ENCODE measurements at places on chromosomes 16 and 17. TPM values are rescaled to one million over a fixed set of nuclear protein-coding genes. Genes with fewer than 3 reads are reported as not detected.

The CDYL2 gene
- total RNA-seq: 6.3 TPM

The MILR1 gene
- 14.6 TPM for total RNA-seq

The SLC5A10 gene
- not detected for total RNA-seq

The SLC16A6 gene
- 0.25 TPM for total RNA-seq

The VMP1 gene
- 98.5 TPM for total RNA-seq

The CD300LB gene
- not detected for total RNA-seq

The KCNJ12 gene
- 2.1 TPM for total RNA-seq

The SLFN12L gene
- total RNA-seq: 1.2 TPM

The TRIM72 gene
- total RNA-seq: not detected

GRCh38 chr17:80018917-80019651 lies 16.6 kb downstream of the TBC1D16 start:
- DNase-seq: peak; percentile 60

DNA sequence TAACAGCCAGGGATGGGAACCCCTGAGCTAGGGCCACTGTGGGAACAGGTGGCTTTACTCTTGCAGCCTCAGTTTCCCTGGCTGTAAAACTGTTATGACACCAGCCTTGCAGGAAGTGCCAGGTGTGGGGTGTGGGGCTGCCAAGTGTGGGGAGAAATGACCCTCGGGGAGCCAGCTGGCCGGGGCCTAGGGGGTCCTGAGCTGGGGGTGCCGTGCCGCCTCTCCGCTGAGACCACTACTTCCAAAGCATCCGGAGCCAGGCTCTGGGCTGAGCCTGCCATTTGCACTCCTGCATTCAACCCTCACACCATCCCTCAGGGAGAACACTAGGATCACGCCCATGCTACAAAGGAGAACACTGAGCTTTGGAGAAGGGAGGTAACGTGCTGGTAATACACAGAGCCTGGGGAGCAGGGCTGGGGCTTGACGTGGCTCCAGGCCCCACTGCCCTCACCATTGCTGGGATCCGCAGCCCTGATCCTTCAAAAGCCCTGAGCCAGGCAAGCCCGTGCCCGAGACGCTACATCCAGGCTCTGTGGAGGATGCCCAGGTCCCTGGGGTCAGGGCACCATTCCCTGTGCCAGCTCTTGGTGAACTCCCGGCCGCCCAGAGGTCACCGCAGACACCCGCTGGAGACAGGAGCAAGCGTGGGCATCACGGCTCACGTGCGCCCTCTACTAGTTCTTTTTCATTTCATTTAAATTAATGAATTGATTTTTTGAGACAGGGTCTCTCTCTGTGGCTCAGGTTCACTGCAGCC lies 28.8 kb upstream of the GINS2 start:
- peak; percentile 64 for DNase-seq

- no peak for DNase-seq
Measured at GRCh38 chr17:40485851-40486521, 15.4 kb downstream of the TNS4 start.

DNA sequence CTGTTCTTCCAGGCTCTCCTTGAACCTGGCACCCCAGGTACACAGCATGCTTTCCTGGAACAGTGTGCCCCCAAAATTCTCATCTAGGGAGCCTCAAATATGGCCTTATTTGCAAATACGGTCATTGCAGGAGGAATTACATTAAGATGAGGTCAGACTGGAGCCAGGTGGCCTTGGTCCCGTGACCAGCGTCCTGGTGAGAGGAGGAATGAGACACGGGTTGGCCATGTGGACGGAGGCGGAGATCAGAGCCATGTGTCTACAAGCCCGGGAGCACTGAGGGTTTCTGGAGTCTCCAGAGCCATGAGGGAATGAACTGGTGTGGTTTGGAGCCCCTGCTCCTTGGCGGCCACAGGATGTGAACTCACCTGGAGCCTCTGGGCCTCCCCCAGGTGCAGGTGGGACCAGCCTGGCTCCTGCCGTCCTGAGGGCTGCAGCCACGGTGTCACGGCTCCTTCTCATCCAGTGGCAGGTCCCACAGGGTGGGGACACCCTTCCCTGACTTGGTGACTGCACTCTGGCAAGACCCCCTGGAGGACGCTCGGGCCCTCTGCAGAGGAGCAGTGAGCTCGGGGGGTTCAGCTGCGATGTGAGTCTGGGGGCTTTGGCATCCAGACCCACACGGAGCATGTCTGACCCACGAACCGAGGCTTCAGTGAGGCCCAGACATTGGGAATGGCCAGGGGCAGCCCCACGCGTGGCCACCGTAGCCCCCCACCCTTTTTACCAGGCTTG lies 21.8 kb upstream of the GNG13 start:
- DNase-seq: no peak

- DNase-seq: no peak
Measured at GRCh38 chr16:66538910-66539309, 11.0 kb downstream of the TK2 start.

- peak; percentile 30 for DNase-seq
Measured at GRCh38 chr16:88331989-88332920, 50.5 kb upstream of the ZNF469 start.

DNA sequence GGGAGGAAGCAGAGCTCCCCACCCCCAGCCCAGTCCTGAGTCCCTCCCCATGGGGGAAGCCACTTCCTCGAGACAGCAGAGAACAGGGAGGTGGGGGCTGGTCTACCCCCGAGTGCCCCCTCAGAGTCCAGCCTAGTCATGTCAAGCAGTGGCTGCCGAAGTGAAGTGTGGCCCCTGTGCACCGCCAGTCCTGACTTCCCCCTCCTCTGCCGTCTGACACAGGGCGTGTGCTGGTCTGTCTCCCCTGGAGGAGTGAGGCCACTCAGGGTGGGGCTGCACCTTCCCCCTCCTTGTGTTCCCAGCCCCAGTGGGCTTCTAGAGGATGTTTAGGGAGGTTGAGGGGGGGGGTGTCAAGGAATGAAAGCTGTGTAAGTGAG lies 46.9 kb downstream of the MRC2 start:
- no peak for DNase-seq

DNA sequence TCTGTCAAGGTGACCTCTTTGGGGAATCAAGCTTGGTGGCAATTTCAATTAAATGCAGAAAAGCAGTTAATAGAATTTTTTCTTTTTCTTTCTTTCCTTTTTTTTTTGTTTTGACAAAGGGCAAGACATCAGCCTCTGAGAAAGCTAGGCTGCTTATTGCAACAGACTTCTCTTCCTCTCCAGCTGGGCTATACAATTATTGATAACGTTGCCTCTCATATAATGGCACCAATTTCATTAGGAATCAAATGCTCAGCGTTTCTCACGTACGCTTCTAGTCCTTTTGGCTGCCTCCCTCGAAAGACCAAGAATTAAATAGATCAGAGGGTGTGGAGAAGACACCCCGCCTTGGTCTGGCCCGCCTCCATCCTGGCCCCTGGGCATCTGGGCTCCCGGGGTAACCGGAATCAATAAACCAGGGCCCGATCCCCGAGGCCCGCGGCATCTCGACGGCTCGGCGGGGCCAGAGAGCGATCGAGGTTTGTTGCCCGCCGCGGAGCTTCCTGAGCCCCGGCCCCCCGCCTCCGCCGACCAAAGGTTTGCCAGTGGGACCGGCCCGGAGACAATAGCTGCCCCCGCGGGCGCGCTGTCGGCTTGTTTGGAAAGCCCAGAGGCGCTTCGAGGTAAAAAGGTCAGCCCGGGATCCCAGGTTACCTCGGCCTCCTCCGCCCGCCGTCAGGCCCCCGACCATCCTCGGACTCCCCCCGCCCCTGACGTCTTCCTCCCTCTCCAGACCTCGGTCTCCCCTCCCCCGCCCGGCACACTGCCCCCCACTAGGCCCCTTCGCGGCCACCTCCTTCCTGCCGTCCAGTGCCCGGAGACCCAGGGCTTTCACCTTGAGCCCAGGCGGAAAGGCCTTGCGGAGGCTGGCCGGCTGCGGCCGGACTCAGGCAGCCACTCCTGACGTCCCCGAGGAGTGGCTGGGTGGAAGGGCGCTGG lies 3.9 kb downstream of the HOXB1 start:
- no peak for DNase-seq

DNA sequence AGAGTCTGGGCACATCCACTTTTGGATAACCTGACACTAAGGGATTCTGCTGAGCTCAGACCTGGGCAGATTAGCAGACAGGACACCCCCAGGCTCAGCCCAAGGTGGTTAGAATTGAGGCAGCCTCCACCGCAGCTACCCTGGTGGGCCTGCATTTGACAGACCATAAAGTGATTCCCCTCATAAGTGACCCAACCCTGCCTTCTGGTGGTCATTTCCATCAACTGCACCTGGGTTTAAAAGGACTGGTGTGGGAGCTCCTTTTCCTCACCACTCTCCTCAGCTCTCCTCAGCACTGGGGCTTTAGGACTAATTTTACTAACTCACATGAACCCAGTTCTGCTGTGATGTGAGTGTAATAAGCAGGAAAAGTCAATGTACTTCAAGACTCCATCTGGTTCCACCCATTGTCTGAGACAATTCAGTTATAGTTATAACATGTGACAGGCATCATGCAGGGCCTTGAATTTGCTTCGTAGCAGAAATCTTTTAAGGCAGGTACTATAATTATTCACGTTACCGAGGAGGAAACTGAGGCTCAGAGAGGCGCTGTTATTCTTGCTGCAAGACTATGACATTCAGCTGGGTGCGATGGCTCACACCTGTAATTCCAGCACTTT lies 42.5 kb downstream of the MYH3 start:
- DNase-seq: peak; percentile 42

- DNase-seq: peak; percentile 88
Measured at GRCh38 chr16:9625122-9625521, 533.7 kb downstream of the HAPSTR1 start.

- peak; percentile 58 for DNase-seq
Measured at GRCh38 chr16:57994778-57995177, 5.7 kb downstream of the ZNF319 start.

- no peak for DNase-seq
Measured at GRCh38 chr17:82881324-82881823, 41.6 kb upstream of the ZNF750 start.

DNA sequence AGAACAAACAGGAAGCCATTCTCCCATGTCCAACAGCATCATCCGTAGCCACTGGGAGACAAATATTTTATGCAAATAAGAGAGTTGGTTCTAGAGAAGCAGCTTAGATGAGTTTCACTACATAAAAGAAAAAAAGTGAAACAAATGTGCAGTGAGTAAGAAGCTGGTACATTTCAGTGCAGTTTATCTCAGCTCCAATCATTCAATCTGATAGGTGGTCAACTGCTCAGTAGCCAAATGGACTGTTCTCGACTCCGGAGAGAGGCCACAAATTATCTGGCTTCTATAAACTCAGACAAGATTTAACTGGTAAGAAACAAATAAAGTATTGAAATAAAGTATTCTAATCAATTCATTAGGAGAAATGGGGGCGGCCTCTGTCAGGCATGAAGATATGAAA lies 68.3 kb downstream of the MAF start:
- no peak for DNase-seq
